ENCODE measurements at places on chromosomes 7 and 10. TPM values are rescaled to one million over a fixed set of nuclear protein-coding genes. Genes with fewer than 3 reads are reported as not detected.

The FXYD4 gene
- 1.6 TPM for total RNA-seq

- DNase-seq = no peak
Observed at GRCh38 chr7:68998136-68998535, 600.1 kb upstream of the AUTS2 start.

DNA sequence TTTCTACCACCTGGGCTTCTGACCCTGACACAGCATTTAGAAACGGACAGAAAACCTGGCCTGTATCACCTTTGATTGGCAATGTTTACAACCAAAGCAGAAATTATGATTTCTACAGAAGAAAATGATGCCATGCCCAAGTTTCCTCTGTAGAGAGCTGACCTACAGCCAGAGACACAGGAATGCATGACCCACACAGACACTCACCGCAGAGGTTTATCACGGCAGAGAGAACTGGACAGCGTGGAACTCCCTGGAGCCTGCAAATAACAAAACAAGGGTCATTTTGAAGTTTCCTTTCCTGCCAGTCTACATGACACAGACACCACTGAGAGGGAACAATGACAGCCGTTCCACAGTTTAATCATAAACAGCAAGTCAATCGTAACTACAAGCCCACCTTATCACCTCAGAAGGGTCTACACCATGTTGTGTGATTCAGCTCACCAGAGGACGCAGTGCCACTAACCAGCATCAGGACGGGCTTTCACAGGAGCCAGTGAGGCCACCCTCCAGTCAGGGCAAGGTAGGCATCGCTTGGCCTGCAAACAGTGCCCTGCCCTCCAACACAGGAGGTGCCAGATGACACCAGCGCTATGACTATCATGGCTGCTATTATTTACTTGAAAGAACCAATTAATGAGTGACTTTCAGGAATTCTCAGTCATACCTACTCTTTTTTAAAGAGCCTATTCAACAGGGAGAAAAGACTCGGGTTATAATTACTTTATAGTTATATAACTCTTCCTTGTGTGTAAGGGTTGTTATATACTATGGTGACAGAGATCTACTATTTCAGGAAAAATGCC lies 139.9 kb downstream of the TNS3 start:
- DNase-seq = no peak

DNA sequence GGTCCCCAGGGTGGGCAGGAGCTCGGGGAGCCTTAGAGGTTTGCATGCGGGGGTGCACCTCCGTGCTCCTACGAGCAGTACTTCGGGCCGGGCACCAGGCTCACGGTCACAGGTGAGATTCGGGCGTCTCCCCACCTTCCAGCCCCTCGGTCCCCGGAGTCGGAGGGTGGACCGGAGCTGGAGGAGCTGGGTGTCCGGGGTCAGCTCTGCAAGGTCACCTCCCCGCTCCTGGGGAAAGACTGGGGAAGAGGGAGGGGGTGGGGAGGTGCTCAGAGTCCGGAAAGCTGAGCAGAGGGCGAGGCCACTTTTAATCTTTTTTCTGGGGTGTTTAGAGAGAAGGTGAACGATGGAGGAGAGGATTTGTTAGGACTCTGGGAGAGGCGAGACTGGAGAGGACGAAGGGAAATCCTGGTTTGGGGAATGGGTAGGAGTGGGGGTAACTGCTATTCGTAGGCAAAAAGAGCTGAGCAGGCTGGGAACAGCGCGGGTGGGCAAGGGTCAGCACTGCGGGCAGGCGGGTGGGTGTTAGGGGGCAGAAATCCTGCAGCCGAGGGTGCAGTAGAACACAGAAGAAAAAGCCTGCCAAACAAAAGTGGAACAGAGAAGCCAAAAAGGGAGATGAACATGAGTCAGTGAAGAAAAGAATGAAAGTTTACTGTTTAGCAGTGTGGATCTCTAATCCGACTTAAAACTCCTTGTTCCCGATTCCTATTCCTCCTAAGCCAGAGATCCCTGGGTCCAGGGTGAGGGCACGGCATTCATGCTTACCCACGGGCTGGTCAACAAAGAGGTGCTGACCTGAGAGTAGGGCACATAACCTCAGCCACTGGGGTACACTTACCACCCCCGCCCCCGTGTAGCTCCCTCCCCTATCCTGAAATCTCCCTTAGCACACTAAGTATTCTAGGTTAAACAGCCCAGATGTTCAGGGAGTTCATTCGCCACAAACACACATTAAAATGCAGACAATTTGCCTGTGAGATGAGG lies 26.9 kb downstream of the PRSS2 start:
- no peak for DNase-seq

The VWDE gene
- total RNA-seq = 1.7 TPM

The OR13A1 gene
- not detected for total RNA-seq

DNA sequence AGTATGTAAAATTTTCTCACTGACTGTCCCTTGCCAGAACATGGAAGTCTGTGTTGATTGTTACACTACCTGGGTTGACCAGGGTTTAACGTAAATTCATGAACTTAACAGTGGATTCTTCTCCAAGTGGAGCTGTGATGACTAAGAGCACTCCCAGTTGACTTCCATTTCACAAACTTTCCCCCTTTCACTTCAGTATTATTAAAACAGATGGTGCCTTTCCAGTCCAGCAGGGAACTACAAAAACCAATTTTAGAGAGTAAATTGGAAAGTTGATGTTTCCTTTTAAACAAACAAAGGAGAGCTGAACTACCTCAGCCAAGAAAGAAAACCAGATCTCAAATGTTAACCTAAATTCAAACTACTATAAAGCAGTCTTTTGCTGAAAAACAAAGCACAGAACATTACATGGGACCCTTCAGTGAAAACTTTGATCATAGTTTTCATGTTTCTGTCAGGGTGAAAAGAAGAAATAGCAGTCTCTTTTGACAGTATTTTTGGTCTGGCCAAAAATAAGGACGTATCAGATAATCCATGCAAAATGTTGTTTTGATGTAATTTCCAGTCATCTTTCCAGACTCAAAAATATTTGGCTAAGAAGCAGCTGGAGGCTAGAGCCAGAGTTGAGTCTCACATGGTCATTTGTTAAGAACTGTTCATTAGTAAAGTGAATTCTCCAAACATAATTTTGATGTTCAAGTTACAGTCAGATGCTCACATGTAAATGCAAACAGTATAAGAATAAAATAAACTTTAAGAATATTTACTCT lies 479.9 kb upstream of the AKR1E2 start:
- DNase-seq = no peak

DNA sequence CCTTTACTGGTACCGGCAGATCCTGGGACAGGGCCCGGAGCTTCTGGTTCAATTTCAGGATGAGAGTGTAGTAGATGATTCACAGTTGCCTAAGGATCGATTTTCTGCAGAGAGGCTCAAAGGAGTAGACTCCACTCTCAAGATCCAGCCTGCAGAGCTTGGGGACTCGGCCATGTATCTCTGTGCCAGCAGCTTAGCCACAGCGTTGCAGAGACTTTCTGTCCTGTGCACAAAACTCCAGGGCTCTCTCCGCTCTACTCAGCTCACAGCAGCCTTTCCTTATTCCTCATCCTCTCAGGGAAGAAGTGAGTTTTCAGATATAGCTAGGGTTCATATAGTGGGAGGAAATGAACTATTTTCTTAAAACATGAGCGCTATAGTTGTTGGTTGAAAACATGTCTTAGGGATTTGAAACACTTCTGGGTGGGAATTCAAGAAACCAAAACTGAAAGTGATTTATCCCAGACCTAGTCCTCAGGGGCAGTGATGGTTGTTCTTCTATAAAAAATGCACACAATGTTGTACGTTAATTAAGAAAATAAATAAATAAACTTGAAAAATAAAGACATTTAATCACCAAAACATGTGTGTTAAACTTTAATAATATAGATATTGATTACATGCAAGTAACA lies 150.2 kb upstream of the PRSS58 start:
- DNase-seq = no peak

The INA gene
- total RNA-seq = 0.40 TPM

GRCh38 chr10:31143331-31143935 lies 111.8 kb upstream of the ZNF438 start:
- DNase-seq = no peak

- DNase-seq = no peak
Observed at GRCh38 chr10:14385596-14386593, 55.2 kb upstream of the FRMD4A start.

GRCh38 chr7:35558841-35559240 lies 136.1 kb downstream of the HERPUD2 start:
- no peak for DNase-seq

DNA sequence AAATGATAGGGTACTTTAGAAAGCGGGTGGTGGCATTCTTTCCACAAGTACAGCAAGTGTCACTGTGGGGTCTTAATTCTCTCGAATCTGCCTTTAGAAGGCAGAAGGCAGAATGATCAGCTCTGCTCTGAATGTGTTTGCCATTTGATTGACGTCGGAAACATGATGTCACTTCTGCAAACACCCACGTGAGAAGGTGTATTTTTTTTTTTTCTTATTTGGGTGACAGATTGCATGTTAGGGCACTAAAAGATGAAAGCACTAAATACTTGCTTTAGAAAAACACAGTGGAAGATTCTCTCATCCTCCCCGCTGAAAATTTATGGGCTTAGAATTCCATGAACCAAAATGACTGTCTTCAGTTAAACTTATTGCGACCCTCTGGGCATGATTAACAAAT lies 150.2 kb downstream of the TCF7L2 start:
- DNase-seq = no peak

The C7orf33 gene
- not detected for total RNA-seq

The NKX6-2 gene
- not detected for total RNA-seq

The WEE2 gene
- not detected for total RNA-seq

DNA sequence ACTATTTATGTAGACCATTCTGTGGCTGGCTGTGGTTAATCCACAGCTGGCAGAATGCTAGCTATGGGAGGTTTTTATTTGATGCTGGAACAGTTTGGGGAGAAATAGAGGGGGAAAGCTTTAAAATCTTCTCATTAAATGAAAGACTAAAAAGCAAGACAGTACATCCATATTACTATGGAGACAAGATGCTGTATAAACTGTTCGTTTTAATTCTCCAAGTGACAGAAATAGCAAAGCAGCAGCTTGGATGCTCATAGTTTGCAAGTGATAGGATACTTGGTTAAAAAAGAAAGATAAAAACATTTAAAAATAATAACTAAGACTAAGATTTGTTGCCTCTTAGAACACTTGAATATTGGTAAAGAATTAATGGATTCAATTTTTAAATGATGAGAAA lies 304.9 kb upstream of the KAT6B start:
- no peak for DNase-seq

The TFR2 gene
- total RNA-seq = 13.8 TPM

DNA sequence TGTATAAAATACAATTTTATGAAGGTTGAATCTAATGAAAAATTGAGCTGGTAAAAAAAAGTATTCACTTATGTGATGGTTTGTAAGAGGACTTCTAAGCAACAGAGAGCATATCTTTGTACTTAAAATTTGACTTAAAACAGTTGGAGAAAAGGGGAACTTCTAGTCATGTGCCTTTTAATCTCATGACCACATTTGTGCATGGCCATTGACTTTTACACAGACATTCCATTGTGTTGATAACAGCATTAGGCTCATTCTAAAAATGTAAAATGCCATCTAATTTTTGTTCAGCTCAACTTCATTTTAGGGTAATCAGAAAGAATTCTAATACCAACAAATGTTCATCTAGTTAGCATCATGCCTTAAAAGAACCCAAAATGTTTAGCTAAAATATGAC lies 119.9 kb downstream of the HPSE2 start:
- DNase-seq = no peak

GRCh38 chr7:28297801-28298459 lies 114.4 kb upstream of the CREB5 start:
- no peak for DNase-seq

DNA sequence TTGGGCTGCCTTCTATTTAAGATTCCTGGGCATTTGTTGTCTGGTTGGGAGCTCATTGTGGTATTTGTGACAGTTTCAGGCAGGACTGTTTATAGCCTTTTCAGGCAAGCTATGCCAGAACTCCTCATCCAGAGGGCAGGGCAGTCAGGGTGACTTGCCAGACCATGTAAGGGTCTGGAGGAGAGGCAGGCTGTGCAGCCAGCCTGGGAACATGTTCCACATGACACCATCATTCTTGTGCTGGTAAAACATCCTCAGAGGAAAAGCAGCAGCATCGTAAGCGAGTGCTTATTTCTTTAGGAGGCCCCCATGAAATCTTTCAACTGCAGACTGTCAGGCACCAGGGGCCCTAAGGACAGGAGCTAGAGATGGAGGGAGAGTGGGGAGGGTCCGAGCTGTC lies 44.0 kb upstream of the SORBS1 start:
- DNase-seq = peak; percentile 28
